Stimulated activated CD8-positive, alpha-beta memory T cell treated with anti-CD3 and anti-CD28 coated beads, Interleukin-4, amount 100 ng/mL, for 1 hour (primary cell): ENCODE measurements at places on chromosomes 1 and 21.

DNA sequence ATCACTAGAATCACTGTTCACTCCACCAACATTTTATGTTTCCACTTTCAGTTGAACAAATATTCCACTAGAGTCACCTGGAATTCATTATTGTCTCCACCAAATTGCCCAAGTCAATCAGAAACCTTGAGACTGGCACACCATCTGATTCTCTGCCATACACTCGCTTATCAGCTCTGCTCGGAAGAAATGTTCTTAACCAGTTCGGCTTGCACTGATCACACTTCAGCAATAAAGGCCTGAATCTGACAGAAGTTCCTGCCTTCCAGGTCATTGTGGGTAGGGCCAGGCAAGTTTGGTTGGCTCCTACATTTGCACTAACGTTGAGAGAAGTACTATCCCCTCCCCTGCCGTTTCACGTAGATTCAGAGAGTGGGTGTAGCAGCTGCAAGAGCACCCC is 10.0 kb downstream of the TPM3 start:
- no peak for DNase-seq

DNA sequence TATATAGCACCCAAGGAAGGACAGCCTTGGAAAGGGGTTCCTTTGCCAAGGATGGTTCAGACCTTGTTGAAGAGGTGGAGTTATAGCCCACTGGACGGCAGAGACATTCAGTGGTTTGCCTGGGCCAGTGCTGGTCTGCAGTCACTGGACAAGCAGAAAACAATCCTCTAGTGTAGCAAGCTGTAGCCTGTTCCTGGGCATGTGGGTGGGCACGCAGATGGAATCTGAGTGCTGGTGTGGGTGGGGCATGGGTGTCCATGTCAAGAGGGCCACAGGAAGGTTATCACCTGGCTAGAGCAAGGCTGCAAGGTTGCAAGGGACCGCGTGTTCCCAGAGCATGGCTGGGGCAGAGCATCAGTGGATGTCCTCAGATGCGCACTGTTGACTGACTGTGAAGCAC is 244.7 kb downstream of the PTPRU start:
- no peak for DNase-seq

GRCh38 chr1:32989160-32990050 is 24.8 kb upstream of the RNF19B start:
- DNase-seq, result no peak

DNA sequence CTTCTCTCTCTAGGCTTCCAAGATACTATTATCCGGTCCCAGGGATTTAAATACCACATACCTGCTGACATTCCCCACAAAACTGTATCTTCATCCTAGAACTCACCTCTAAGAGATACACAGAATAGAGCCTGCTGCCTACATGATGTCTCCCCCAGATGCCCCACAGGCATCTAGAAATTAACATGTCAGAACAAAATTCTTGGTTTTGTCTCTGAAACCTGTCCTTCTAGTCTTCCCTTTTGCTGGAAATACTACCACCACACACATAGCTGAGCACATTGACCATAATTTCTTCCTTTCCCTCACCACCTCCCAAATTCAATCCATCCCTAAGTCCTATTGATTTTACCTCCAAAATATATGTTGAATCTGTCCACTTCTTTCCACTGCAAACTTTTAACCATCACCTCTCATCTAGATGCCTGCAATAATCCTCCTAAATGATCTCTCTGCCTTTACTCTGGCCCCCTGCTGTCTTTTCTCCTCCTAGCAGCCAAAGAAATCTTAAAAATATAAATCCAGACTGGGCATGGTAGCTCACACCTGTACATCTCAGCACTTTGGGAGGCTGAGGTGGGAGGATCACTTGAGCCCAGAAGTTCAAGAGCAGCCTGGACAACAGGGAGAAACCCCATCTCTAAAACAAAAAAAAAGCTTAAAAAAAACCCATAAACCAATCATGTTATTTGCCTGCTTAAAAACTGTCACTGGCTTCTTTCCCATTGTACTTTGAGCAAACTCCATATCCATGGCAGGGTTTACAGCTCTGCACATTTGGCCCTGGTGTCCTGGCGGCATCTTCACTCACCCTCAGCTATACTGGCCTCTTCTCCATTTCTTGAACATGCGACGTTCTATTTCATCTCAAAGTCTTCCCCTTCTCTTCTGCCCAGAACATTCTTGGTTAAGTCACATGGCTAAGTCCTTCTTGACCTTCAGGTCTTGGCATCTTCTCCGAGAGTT is 6.2 kb upstream of the FAM76A start:
- DNase-seq, result no peak

- no peak for DNase-seq
Measured at GRCh38 chr1:156566436-156566835, 5.9 kb downstream of the IQGAP3 start.

- DNase-seq, result no peak
Measured at GRCh38 chr1:78032996-78033796, 12.6 kb upstream of the GIPC2 start.

- no peak for DNase-seq
Measured at GRCh38 chr1:42743317-42744147, 3.5 kb upstream of the CLDN19 start.

DNA sequence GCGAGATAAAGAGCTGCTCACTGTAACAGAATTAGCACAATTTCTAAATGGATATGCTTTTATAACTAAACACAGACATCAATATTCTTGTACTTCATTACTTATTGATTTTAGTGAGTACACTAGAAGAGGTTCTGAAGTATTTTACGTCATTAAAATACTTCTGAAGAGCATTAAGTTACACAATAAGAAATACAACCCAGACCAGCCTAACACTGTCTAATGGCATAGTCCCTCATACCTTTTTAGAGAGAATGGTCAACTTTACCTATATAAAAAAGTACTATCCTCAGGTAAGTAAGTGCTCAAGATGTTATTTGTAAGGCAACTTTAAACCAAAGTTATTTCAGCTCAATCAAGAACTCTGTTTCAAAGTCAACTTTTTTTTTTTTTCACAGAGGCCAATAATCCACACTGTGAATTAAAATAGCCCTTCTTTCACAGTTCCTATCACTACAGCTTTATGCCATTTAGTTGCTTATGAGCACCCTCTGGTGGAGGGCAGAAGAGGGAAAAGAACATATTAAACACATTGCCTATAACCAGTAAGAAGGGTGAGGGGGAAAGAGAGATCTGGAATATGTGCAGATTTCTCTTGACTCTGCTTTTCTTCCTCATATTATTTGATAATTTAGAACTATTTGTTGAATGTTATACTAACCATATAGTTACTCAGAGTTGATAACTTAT is 182.1 kb upstream of the DMRTA2 start:
- no peak for DNase-seq

- no peak for DNase-seq
Measured at GRCh38 chr21:38077569-38077968, 161.3 kb upstream of the KCNJ6 start.

DNA sequence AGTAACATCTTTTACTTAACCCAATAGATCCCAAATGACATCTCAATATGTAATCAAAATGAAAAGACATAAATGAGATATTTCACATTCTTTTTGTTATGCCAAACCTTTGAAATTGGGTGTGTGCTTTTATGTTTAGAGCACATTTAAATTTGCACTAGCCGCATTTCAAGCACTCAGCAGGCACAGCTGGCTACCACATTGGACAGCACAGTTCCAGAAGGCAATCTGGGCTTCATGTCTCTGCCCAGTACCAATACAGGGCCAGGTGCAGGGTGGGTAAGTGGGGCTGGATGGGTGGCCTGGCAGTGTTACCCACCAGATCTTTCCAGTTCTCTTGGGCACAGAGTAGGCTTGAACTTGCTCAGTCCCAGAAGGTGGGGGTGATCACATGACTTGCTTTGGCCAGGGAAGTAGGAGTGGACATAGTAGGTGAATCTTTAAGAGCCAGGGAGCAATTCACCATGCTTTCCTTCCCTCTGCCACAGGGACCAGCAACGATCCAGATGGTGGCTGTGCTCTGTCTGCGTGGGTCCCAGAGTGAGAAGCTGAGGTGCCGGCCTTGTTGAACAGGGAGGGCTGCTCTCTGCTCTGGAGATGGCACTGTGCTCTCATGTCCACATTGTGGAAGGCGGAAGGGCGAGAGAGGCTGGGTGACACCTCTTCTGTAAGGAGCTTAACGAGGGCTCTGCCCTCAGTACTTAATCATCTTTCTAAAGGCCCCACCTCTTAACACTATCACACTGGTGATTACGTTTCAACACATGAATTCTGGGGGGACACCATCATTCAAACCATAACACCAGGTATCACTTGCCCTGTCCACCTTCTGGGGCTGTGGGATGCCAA is 261.4 kb downstream of the GRIK3 start:
- no peak for DNase-seq

DNA sequence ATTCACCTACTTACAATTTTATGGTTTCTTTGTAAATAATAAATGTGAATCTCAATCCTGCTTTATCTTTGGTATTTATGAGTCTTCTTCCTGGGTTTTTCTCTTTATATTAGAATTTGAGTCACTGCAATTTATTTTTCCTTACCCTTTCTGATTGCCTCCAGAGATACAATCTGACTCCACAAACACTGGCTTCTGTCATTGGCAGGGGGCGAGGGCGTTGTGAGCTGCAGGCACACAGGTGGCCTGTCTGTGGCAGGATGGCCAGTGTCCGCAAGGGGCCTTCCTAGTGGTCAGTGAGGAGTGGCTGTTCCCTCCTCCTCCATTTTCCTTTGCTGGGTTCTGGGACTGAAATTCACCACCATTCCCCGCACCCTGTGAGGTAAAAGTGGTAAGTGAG is 2.0 kb upstream of the MTARC1 start:
- DNase-seq, result no peak

DNA sequence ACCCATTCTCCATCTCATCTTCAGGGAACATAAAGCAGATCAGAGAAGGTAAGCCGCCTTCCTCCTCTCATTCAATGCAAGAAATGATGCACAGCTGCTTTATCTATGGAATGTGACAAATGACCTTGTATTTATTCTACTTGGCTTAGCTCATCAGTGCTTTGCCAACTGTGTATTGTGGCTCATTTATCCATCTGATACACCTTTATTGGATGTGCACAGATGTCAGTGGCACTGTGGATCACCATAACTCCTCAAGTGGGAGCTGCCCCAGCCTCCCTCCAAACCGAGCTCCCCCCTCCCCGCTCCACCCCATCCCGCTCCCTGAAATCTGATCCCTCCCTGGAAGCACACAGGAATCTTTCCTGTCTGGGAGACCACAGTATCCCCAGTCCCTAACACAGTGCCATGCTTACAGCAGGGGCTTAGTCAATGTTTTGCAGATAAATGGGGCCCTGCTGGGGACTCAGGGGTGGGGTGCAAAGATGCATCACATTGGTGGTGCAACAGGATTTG is 156.0 kb upstream of the RAB4A start:
- no peak for DNase-seq

- DNase-seq, result no peak
Measured at GRCh38 chr1:43552813-43553212, 22.1 kb downstream of the PTPRF start.

DNA sequence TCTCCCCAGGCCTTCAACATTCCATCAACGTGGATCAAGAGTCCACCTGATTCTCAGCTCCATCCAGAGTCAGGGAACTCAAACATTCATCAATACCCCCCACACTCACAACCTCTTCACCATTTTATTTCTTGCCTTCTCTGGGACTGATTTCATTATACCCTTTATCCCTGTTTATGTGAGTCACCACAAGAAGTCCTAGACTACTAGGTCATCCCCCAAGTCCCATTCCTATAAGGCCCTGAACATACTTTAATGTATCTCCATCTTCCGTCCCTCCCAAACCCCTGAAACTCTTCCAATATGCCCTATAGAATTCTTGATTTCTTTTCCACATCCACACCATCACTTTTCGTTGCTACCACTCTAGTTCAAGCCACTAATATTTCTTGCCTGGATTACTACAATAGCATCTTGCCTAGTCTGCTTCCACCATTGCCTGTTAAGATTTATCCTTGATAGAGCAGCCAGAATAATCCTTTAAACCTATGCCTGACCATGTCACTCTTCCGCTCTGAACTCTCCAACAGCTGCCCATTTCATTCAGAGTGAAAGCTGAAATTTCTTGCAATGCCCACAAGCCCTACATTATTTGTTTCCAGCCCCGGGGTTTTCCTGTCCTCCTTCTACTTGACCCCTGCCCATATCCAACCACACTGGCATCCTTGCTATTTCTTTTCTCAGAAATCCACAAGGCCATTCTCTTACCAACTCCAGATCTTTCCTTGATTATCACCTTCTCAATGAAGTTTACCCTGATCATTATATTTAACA is 9.4 kb upstream of the SAMD13 start:
- no peak for DNase-seq

- no peak for DNase-seq
Measured at GRCh38 chr1:183583466-183583865, 6.8 kb downstream of the NCF2 start.

GRCh38 chr1:65266476-65266875 is 42.9 kb upstream of the DNAJC6 start:
- DNase-seq, result no peak

DNA sequence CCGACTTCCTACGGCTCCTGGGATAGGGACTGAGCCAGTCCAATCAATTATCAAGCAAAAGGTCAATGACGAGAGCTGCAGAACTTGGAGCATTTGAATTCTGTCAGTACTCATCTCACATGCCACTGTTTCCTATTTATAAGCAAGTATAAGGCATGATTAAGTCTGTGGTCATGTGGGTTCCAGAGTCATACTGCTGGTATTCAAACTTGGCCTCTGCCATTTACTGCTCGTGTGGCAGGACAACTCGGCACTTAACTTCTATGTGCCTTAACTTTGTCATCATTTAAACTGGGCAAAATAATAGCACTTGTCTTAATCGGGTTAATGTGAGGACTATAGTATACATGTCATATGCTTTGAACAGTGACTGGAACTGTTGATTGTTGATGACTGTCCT is 44.9 kb upstream of the TNFSF18 start:
- no peak for DNase-seq

DNA sequence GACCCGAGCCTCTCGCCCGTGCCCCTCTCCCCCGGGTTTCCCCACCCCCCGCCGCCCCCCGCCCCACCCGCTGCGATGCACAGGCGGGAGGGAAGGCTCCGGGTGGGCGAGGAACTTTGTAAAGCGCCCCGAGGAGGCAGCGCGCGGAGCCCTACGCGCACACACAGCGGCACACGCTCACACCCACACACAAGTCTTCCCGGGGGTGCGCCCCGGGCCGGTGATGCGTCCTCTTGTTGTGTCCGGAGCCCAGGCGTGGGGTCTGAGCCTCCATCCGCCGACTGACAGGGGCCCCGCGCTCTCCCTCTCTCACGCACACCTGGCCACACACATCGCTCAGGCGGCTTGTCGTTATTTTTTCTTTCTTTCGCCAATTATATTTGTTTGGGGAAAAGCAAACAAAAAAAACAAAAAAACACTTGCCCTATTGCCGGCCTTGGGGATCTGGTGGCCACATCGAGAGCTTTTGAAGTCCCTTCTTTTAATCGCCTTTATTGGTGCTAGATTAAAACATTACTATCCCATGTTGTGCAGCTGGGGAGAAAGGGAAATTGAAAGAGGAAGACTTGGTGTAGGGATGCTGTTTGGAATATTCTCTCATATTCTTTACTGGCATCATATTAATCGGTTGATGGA is 770 bp downstream of the NTNG1 start:
- no peak for DNase-seq

- DNase-seq, result no peak
Measured at GRCh38 chr1:180734366-180734765, 102.5 kb downstream of the XPR1 start.
